Activated CD4-positive, alpha-beta memory T cell treated with anti-CD3 and anti-CD28 coated beads, Interleukin-2, amount 10 ng/mL, durations not matched to agents 7 days and 5 days (primary cell): ENCODE measurements at places on chromosomes 11 and 22. TPM values are rescaled to one million over a fixed set of nuclear protein-coding genes. Genes with fewer than 3 reads are reported as not detected.

The MS4A1 gene
- total RNA-seq, result not detected

The OR51B2 gene
- total RNA-seq, result not detected

The NLRP10 gene
- total RNA-seq, result not detected

The FOLH1 gene
- total RNA-seq, result not detected

The HARBI1 gene
- 5.6 TPM for total RNA-seq

The PDE3B gene
- total RNA-seq, result 74.9 TPM

The TSGA10IP gene
- total RNA-seq, result not detected

The MUC6 gene
- total RNA-seq, result not detected

The GLYAT gene
- not detected for total RNA-seq

The COX8A gene
- 506 TPM for total RNA-seq

The WEE1 gene
- 64.1 TPM for total RNA-seq

The SCGB1C1 gene
- not detected for total RNA-seq

The FAM180B gene
- 0.15 TPM for total RNA-seq

The C11orf91 gene
- not detected for total RNA-seq

The E2F8 gene
- 37.3 TPM for total RNA-seq

The CNGA4 gene
- total RNA-seq, result 0.30 TPM

The OR4D6 gene
- total RNA-seq, result not detected

The PPP6R2 gene
- total RNA-seq, result 56.5 TPM

The NUP160 gene
- 52.0 TPM for total RNA-seq

The OR51B4 gene
- not detected for total RNA-seq

The GALR3 gene
- not detected for total RNA-seq

The CSKMT gene
- total RNA-seq, result 18.3 TPM

The TRMU gene
- total RNA-seq, result 71.7 TPM

The NLRX1 gene
- 19.2 TPM for total RNA-seq

The C11orf52 gene
- not detected for total RNA-seq

The NXPE4 gene
- not detected for total RNA-seq

The TRPM5 gene
- not detected for total RNA-seq

The OR51V1 gene
- not detected for total RNA-seq

The RNH1 gene
- total RNA-seq, result 117 TPM

The MCAM gene
- 6.5 TPM for total RNA-seq

The ZNF195 gene
- 30.5 TPM for total RNA-seq

The NUMA1 gene
- 201 TPM for total RNA-seq

The VSIG10L2 gene
- not detected for total RNA-seq

The OR2AT4 gene
- total RNA-seq, result not detected

The ANO3 gene
- total RNA-seq, result not detected

The NEFH gene
- 2.9 TPM for total RNA-seq

The FAR1 gene
- total RNA-seq, result 55.1 TPM

The PATE2 gene
- not detected for total RNA-seq

The ZNF214 gene
- not detected for total RNA-seq

The SCGB1D2 gene
- not detected for total RNA-seq

The ISX gene
- total RNA-seq, result not detected

The MS4A7 gene
- not detected for total RNA-seq

The BEST1 gene
- total RNA-seq, result 0.25 TPM

The NRIP3 gene
- total RNA-seq, result 2.4 TPM

The PLAAT5 gene
- total RNA-seq, result not detected

The CD248 gene
- total RNA-seq, result not detected

The ADORA2A gene
- 19.7 TPM for total RNA-seq

The RTN4R gene
- total RNA-seq, result 2.3 TPM

The LINC01488 gene
- total RNA-seq, result not detected

The OR8G1 gene
- total RNA-seq, result not detected

The OAF gene
- total RNA-seq, result 1.4 TPM

The C11orf42 gene
- total RNA-seq, result not detected
